NCI-H1417 treated with DMSO at 0.1 percent for 48 hours (cell line): ENCODE measurements at places on chromosomes 5 and 9.

DNA sequence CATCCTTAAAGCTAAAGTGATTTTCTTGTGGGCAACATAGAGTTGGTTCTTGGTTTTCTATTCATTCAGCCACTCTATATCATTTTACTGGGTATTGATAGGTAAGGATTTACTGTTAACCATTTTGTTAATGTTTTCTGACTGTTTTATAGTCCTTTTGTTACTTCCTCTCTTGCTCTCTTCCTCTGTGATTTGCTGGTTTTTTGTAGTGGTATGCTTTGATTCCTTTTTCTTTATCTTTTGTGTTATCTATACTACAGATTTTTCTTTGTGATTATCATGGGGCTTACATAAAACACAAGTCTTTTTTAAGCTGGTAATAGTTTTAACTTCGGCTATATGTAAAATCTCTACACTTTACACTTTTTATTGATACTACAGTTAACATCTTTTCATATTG is 43.3 kb downstream of the CREBRF start:
- DNase-seq = no peak

DNA sequence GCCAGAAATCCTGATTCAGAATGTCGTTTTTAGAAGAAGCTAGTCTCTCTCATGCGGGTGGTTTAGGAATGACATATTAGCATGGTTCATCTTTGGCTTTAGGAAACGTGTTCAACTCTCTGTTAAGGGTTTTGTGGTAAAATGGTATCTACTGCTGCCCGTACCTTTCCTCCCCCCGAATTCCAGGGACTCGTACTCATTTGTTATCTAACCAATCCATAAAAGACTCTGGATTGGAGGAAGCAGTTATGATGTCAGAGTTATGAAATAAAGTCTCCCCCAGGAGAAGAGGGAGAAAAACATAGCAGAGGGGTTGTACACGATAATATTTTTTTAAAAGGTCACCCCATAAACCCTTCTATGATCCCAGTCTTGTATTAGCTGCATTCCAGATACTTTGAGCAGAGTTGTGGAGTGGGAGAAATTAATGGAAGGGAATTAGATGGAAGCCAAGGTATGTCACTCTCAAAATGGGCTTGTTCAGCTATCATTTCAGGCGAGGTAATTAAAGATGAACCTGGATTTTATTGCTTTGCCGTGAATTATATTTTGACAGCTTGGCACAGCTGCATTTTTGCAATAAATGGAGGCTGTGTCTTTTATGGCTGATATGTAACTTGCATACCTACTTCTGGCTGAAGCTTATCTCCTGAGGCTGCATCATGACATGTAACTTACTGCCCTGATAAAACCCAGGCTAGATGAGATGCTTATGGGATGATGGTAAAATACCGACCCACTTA is 31.3 kb downstream of the RAI14 start:
- DNase-seq = no peak

- DNase-seq = no peak
Measured at GRCh38 chr9:128972956-128973355, 25.5 kb downstream of the NUP188 start.

DNA sequence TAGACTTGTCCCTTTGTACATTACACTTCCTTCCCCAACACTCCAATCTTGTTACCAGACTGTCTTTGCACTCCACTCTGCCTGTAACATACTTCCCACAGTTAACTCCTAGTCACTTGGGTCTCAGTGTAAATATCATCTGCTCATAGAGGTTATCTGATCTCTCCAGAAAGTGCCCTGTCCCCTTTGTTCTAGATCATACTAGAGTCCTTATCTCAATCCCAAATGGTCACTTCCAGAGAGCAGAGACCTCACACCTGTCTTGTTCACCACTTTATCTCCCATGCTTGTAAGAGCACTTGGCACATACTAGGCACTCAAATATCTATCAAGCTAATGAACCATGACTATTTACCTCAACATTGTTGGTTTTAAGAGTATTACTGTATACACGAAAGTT is 30.4 kb downstream of the SETX start:
- no peak for DNase-seq

GRCh38 chr5:170971-171800 is 20.1 kb upstream of the LRRC14B start:
- no peak for DNase-seq

GRCh38 chr5:15463231-15463980 is 36.6 kb upstream of the FBXL7 start:
- no peak for DNase-seq
